Mucosa of descending colon (tissue), 3 donors: ENCODE measurements at places on chromosomes 7 and 10. TPM values are rescaled to one million over a fixed set of nuclear protein-coding genes. Genes with fewer than 3 reads are reported as not detected.

LIPK gene
- not detected for total RNA-seq

AZGP1 gene
- 6.0 TPM for total RNA-seq

CPA4 gene
- not detected for total RNA-seq

IPMK gene
- total RNA-seq, result 18.0 TPM

CALHM1 gene
- total RNA-seq, result not detected

ADAMTS14 gene
- total RNA-seq, result 2.1 TPM

CCZ1B gene
- total RNA-seq, result 65.2 TPM

IFIT1 gene
- total RNA-seq, result 8.3 TPM

- DNase-seq, result no peak
Measured at GRCh38 chr7:93910076-93910994, 4.0 kb downstream of the GNGT1 start.

DNA sequence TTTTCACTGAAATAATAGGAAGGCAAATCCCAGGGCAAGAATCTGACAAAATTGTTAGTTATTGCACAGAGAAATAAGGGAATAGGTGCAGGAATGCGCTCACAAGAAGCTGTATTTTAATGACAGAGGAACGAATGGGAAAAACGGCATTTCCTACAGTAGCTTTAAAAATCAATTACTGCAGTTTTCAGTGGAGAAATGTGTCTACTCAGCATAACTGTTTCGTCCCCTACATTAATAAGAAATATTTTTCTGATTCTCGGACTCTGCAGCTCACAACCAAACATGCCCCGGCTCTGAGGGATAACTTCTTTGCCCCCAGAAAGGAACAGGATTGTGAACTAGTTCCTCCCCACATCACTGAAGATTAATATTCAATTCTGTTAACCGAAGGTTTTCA is 44.9 kb upstream of the TCERG1L start:
- no peak for DNase-seq

GRCh38 chr7:42843205-42843800 is 68.6 kb downstream of the C7orf25 start:
- DNase-seq, result no peak

DNA sequence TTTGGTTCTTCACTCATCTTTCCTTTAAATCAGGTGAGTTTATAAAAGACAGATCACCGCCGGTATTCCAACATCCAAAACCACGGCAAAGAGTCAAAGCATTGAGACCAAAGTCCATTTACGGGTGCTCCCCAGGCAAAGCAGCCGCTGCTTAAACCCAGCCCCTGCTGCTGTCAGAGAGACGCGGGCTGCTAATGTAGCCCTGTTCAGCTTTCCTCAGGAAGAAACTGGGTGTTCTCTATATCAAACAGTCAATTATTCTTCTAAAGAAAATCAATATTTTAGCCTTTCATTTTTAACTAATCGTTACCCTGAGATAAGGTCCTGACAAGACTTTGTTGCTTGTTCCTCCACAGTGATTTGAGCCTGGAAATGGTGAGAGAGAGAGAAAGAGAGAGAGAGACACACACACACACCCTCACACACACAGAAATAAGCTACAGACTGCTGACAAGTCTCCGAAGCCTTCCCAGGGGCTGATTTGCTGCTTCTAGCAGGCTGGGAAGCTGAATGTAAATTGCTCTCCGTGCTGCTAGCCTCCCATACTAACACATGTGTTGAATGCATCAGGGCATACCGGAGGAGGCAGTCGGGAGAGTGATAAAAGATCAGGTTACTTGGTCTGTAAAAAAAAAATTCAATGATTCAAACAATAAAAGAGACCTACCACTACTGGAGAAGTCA is 183.0 kb upstream of the ANK3 start:
- no peak for DNase-seq

GRCh38 chr10:14184841-14185315 is 145.8 kb downstream of the FRMD4A start:
- no peak for DNase-seq

DNA sequence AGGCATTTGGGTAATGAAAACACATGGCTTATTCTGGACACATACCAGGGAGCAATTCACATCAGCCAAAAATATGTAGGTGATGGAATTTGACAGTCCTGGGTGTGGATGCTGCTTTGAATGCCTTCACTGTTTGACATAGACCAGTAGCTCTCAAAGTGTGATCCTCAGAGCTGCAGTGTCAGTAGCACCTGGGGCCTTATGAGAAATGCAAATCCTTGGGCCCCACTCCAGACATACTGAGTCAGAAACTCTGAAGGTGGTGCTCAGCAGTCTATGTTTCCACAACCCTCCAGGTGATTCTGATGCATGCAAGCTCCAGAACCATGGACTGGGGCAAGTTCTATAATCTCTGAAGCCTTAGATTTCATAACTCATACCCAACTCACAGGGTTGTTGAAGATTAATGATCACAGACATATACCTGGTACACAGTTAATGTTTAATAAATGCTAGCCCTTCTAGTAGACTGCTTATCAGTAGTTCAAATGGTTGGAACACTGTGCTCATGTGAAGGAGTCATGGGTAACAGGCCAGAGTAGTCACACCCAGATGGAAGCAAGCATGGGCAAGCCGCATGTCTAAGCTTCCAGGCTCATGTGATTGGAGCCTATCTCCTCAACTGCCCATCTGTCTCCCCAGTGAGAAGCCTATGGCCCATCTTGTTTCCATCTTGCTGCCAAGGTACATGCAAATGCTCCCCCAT is 715.7 kb downstream of the GRID1 start:
- no peak for DNase-seq

DNA sequence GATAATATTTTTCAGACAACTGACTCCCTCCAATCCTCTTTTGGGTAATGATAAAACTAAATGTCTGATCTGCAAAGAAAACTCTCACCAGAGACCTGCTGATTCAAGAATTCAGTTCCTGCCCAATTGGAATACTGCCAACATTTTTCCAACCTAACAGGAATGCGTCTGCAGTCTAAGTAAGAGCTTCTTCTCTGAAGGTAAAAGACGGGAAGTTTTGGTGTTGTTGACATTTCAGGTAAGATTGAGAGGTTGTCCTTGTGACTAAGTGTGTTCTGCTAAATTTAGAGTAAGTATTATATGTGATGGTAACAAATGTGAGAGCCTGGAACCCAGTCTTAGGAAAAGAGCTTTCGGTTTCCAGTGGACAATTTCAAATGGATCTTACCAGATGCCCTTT is 17.6 kb downstream of the IFIT5 start:
- DNase-seq, result no peak

GRCh38 chr10:122292376-122292775 is 21.3 kb downstream of the BTBD16 start:
- DNase-seq, result no peak

GRCh38 chr10:132390170-132390920 is 6.7 kb upstream of the PWWP2B start:
- no peak for DNase-seq

- DNase-seq, result no peak
Measured at GRCh38 chr10:87603769-87604168, 55.9 kb upstream of the PAPSS2 start.

DNA sequence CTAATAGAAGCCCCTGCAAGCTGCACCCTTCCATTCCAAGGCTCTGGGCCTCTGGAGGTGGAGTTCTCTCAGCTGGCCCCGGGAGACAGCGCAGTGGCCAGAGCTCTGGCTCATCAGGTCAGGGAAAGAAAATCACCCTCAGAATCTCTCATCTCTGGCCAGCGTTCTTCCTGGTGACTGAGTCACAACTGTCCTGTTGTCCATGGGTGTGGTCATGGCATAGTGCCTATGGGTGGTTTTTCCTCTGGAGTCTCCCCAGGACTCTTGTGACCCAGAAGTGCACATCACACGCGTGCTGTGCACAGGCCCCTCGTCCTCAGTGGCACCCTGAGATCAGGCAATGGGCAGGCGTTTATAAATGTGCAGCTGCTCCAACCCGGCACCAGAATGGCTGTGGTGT is 27.4 kb upstream of the FXYD4 start:
- no peak for DNase-seq

DNA sequence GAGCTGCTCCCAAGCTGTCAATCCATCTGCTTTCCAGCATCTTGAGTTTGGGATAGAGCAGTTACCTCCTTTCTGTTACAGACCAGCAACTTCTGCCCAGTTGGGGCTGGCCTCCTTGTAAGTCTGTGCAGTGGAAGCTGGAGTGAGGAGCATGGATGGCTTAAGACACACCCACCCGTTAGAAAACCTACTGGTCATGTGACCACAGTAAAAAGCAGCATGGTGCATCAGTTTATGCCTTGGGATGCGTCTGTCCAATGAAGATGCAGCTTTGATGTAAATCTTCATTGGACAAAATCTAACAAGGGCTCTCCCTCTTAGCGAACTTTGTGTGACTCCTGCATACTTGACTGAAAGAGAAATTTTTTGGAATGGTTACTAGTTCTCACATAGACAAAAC is 453.5 kb downstream of the TYW1 start:
- DNase-seq, result no peak
